ENCODE measurements at places on chromosomes 3 and 15.

DNA sequence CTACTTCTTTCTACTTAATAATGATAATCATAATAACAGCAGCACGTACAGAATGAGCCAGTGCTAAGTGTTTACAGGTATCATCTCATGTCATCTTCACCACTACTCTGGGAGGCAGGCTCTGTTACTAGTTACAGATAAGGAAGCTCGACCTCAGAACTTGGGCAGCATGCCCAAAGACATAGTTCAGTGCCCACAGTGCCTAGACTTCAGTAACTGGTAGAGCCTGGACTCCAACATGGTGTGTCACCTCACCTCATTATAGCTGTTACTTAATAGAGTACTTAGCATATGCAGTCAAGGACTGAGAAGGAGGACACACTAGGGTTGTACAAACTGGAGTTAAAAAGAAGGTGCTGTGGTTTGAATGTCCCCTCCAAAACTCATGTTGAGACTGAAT, 7.6 kb downstream of the GADL1 start:
- DNase-seq = no peak

DNA sequence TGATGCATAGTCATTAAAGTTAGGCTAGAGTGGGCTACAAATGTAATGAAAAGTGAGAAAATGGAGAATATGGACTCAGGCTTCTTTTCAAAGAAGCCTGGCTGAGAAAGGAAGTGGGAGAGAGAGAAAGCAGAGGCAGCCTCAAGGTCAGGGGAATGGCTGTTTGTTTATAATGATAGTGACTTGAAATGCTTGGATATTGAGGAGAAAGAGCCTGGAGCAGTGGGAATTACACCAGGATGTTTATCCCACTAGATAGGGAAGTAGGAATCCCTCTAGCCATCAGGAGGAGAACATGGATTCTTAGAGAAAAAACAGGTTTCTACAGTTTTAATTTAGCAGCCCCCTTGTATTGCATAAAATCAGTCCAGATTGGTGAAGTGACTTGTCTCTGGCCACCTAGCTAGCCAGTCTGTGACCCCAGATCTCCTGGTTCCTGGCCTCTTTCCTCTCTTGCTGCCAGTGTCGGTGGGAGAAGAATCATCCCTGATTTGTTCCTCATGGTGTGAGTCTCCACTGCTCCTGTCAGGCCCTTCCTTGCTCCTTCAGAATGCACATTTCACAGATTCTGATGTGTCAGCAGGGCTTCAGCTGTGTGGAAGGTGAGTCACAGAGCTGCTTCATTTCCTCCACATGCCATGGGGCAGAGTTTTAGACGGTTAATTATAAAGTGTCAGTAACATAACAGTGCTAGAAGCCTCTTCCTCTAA, 32.9 kb downstream of the SEMA6D start:
- no peak for DNase-seq

- peak; percentile 22 for DNase-seq
Observed at GRCh38 chr3:31562525-31562924, 29.8 kb downstream of the STT3B start.

DNA sequence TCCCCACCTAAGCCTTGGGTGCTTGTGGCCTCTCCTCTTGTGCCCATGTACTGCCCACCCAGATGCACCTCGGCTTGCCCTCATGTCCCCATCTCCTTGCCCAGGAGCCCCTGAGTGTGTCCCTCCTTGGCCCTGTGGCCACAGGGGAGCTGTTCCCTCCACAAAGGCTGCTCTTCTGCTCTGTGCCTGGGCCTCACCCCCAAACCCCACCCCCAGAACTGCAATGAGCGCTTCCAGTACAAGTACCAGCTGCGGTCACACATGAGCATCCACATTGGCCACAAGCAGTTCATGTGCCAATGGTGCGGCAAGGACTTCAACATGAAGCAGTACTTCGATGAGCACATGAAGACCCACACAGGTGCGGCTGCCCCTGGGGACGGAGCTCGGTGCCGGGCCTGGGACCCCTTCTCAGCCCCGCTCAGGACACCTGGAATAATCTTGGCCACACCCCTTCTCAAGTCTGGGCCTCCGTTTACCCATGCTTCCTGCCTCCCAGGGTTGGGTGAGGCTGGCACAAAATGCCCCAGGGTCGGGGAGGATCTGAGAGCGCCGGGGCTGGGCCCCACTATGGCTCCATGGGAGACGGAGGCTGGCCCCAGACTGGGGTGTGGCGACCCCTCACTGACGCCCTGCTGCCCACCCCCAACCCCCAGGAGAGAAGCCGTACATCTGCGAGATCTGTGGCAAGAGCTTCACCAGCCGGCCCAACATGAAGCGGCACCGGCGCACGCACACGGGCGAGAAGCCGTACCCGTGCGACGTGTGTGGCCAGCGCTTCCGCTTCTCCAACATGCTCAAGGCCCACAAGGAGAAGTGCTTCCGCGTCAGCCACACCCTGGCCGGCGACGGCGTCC, 10.3 kb downstream of the ZBTB47 start:
- no peak for DNase-seq

- no peak for DNase-seq
Observed at GRCh38 chr15:45586125-45586524, 1.1 kb upstream of the BLOC1S6 start.

DNA sequence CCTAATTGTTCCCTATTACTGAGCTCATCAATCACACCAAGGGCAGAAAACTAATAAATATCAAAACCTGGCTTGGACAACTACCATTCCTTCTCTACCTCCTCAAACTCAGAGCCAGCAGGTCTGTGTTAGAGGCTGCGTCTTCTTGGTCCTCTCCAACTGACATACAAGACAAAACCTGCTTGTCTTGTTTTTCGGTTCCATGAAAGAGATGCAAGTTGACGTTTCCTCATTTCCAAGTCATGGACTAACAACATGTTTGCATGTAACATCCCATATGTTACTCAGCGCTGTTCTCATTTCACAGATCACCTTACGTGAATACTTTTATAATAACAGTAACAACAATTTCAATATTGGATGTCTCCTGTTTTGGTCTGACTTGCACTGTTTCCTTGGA, 110.9 kb downstream of the LMLN start:
- DNase-seq = no peak

- DNase-seq = no peak
Observed at GRCh38 chr3:5231074-5231473, 43.6 kb downstream of the EDEM1 start.

- no peak for DNase-seq
Observed at GRCh38 chr3:111252779-111253178, 181.2 kb downstream of the NECTIN3 start.

DNA sequence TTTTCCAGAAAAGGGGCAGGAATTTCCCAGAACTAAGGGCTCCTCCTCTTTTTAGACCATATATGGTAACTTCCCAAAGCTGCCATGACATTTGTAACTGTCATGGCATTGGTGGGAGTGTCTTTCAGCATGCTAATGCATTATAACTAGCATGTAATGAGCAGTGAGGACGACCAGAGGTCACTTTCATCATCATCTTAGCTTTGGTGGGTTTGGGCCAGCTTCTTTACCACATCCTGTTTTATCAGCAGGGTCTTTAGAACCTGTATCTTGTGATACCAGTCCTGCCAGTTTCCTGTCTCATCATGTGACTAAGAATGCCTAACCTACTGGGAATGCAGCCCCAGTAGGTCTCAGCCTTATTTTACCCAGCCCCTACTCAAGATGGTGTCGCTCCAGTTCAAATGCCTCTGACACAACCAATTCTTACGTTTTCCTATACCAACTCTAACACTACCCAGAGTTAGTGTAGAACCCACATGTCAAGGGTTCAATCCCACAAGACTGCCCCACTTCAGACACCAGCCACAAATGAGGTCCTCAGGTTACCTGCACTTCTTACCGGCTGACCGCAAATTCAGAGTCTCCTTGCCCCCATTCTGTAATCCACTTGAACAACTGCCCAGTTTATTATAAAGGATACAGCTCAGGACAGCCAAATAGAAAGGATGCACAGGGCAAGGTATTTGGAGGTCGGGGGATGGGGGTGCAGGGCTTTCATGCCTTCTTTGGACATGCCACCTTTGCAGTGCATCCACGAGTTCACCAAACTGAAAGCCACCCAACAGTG, 17.7 kb downstream of the FOXB1 start:
- no peak for DNase-seq

DNA sequence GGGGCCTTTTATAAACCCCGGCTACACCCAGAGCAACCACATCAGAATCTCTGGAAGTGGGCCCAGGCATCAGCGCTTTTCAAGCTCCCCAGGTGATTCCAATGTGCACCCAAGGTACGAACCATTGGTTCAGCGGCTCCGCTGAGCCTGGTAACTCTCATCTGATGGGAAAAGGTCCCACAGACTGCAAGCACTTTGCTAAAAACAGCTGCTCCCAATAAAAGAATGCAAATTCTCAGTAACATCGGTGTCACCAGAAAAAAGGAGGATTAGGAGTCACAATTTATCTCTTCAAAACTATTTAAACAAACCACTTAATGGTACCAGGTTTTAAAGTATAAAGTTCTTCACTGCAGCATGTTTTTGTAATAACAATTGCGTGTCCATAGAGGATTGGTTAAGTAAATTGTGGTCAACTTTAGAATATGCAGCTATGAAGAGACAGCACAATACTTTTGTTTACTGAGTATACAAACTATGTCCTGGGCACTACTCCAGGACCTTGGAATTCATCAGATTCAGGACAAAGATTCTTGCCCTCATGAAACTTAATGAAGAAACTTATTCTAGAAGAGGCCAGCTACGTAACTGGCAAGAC, 660.7 kb upstream of the ADAMTS9 start:
- no peak for DNase-seq

DNA sequence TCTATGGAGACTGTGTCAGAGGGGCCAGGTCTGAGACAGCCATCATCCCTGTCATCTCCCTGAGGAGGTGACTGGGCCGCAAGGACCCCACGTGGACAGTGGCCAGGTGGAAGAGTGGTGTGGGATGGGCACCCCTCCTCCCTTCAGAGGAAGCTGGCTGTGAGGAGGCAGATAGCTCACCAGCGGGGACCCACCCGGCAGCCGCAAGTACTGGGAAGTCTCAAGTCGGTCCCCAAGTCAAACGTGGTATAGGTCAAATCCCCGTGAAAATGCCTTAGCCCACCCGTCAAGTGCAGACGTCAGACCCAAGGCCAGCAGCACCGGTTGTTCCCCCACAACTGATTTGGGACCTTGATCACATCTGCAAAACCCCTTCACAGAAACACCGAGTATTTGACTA, 12.3 kb upstream of the KLF13 start:
- no peak for DNase-seq

DNA sequence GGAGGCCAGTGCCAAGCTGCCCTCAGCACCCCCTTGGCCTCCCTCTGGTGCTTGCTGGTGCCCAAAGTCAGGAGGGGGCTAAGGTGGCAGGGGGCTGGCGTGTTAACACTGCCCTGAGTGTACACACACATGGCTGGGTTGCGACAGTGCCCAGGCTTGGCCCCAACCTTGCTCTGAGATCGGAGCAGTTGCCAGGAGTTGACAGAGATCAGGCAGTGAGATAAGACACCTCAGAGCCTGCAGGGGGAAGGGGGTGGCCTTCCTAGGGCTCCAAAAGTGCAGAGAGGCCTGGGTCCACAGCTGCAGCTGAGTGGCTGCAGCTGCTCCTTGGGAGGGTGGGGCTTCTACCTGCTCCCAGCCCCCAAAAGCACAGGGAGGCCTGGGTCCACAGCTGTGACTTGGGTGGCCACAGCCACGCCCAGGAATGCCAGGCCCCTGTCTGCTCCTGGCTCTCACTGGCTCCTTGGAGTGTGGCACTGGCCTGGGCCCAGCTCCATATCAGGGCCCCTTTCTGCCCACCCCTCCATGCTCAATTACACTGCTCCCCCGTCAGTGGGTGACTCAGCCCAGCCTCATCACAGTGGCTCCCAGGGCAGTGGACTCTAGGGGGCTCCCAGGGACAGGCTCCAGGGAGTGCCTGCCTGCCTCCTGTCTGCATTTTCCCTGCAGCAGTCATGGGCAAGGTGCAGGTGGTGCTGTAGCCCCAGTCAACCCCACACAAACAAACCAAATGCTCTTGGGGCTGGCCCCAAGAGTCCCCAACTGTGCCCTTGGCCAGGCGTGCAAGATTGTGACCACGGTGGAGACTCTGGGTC, 56.4 kb upstream of the C15orf39 start:
- no peak for DNase-seq

DNA sequence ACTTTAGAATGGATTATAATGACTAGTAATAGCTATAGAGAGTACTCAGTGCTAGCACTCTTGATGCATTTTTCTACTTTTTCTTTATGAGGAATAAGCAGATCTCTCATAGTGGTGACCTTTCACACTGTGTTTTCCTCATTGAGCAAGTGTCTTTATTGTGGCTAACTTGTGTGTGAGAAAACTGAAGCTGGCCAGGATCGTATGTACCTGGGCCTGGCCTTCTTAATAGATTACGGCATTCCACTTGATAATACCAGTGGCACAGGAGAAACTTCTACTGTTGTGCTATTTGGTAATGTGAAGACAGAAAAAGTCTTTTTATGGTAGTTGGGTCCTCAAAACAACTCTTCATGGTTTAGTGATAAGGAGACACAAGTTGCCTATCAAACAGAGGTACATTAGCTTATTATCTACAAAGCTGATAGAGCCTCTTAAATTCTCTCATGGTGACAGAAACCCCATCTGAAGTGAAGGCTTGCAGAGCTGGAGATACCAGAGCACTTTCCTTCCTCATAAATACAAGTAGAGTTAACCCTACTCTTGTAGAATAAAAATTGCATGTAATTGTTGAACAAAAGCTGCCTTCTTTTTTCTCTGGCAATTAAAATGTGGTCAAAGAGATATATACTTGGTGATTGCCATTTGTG, 64.6 kb downstream of the LYSMD4 start:
- no peak for DNase-seq

- DNase-seq = no peak
Observed at GRCh38 chr3:35733864-35734263, 94.5 kb downstream of the ARPP21 start.

- no peak for DNase-seq
Observed at GRCh38 chr15:67242708-67243111, 11.8 kb downstream of the AAGAB start.

- DNase-seq = no peak
Observed at GRCh38 chr3:54773271-54773670, 154.6 kb downstream of the LRTM1 start.

All from activated T-cell treated with anti-CD3 and anti-CD28 coated beads, Interleukin-2, amount 50 U/mL, for 72 hours (primary cell).